ENCODE measurements at places on chromosomes 5 and 9.
A peak's percentile ranks its signal among the peaks of the same experiment; 100 is the strongest.

DNA sequence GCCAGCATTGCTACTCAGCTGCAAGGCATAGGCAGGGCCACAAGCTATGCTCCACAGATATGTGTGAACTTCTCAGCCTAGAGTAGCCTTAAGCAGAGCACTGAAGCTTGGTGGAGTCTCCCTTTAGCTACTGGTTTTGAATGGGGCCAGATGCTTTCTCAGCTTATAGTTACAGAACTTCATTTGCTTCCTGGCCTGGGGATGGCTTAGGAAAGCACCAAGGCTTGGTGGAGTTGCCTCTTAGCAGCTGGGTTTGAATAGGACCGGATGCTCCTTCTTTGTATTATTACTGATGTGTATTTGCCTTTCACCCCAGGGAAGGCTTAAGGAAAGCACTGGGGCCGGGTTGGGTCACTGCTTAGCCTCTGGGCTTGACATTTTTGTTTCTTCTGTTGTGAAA lies 497.8 kb upstream of the SEMA6A start:
- no peak for DNase-seq

GRCh38 chr9:123960366-123960765 lies 30.4 kb upstream of the DENND1A start:
- no peak for DNase-seq

GRCh38 chr5:154093142-154093532 lies 54.4 kb downstream of the MFAP3 start:
- DNase-seq, result no peak

DNA sequence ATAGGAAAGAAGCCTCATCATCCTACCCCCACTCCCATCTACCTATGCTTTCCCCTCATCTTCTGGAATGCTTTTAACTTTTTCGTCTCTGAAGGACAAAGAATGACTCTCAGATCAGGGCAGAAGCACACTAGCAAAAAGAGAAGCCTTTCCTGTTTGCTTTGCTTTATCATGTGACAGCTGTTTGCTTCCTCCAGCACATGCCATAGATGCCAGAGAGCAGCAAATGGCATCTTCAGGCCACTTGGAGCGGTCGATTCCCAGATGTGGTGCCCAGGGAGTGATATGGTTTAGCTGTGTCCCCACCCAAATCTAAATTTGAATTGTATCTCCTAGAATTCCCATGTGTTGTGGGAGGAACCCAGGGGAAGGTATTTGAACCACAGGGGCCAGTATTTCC lies 294.8 kb downstream of the GADD45G start:
- no peak for DNase-seq

DNA sequence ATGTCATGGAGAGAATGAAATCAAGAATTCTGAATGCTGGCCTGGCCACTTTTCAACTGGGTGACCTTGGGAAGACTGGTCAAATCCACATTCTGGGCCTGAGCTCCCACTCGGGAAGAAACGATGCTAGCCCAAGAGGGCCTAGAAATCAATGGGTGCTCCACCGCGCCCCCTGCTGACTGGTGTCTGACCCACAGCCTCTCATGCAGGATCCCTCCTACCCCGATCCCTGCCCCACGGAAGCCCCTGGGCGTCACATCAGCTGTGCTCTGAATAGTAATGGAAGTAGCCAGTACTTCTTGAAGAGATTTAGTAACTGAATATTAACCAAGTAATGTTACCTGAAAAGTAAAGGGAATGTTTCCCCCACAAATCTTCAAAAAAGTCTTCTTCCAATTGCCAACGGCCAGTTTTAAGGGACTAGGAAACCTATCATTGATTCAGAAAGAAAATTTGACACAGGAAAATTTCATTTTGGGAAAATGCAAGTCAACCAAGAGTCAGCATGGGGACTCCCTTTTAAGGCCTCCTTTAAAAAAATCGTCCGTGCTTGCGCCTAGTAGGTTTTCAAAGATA lies 43.9 kb downstream of the CRB2 start:
- no peak for DNase-seq

GRCh38 chr5:57450991-57451876 lies 31.4 kb downstream of the ACTBL2 start:
- no peak for DNase-seq

DNA sequence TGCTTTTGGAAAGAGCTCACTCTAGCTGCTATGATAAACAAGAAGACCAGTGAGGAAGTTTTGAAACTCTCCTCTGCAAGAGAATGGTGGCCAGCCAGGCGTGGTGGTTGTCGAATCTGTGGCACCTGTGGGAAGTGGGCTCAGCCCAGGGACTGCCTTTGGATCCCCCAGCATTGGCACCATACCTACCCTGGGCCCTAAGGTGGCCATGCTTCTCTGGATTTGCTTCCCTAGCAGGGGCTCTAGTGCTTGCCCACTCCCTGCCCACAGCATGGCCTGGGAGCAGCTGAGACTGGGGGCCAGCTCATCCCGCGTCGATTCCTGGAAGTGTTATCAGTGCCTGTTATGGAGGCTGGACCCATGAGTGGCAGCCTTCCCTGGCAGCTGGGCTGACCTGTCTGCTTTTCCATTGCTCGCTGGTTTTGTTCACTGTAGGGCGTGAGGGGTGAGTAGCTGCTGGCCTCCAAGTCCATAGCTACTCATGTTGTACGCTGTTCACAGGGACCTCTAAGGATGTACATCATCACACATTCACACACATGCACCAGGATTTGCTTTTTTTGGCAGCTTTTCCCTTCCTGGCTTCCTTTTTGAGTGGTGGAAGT lies 2.3 kb downstream of the SLC22A4 start:
- DNase-seq, result no peak

GRCh38 chr5:177350776-177351391 lies 584 bp downstream of the LMAN2 start:
- DNase-seq, result no peak

DNA sequence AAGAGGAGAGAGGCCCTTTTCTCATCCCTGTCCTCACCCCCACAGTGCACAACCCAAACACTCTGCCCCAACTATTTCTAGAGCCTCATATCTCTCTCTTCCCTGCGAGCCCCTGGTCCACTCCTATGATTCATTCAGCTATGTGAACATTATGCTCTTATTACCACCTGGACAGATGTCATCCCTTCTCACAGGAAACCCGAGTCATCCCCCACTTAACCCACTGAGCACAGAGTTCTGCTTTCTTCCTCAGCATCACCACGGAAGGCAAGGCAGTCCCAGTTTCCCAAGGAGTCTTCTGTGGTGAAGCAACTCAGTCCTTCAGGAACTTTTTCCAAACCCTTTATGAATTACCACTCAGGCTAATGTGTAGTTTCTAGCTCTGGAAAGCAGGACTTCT lies 1.3 kb downstream of the DNAI1 start:
- DNase-seq, result no peak

DNA sequence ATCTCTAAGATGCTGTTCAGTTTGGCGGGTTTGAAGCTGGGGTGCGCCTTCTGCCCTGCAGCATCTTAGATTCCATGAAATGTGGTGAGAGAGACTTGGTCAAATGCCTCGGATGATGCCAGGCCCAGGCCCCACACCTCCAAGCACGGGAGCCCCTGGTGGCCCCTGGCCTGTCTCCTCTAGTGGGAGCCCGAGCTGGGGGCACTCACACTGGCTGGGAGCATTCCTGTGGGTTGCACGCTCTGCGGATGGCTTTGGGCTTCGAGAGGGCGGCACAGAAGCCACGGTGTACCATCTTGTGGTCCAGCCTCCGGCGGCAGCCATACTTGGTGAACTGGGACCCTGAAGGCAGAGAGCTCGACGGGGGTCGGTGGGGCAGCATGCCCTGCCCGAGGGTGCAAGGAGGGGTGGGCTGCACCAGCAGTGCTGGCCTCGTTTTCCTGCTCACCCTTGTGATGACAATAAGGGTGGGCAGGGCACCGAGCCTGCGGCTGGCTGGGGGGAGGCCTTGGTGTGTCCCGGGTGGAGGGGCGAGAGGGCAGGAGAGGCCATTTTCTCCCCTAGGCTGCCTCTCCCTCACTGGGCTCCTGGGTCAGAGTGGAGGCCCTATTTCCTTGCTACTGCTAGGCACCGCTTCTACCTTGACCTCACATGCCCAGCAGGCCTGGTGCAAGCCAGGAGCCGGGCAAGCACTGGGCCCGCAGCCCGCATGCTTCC lies 65.8 kb downstream of the ZNF354C start:
- no peak for DNase-seq

- DNase-seq, result peak; percentile 40
These were observed 747 bp downstream of the LRSAM1 start for GRCh38 chr9:127451858-127452656.

DNA sequence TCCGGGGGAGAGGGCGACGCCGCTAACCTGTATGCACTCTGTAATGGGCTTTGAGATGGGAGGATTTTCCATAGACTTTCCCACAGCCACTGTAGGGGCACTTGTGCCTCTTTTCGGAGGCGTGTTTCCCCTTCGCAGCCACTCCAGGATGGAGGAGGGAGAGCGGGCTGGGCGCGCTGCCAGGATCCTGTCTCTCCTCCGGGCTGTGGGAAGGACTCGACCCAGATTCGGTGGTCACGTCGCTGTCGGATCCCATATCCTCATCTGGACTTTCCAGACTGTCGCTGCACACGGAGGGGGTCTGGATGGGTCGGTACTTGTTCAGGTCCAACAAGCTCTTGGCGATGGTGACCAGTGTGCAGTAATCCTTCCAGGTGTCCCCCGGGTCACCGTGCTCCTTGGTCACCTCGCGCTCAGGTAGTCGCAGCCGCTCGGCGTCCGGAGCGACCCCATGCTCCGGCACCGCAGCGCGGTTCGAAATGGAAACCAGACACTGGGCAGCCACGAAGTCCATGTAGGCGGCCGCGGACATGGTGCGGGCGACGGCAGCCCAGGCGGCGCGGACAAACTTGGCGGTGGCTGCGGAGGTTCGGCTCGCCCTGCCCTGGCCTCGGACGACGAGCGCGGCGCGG lies 1.5 kb downstream of the KLF9 start:
- peak; percentile 16 for DNase-seq

DNA sequence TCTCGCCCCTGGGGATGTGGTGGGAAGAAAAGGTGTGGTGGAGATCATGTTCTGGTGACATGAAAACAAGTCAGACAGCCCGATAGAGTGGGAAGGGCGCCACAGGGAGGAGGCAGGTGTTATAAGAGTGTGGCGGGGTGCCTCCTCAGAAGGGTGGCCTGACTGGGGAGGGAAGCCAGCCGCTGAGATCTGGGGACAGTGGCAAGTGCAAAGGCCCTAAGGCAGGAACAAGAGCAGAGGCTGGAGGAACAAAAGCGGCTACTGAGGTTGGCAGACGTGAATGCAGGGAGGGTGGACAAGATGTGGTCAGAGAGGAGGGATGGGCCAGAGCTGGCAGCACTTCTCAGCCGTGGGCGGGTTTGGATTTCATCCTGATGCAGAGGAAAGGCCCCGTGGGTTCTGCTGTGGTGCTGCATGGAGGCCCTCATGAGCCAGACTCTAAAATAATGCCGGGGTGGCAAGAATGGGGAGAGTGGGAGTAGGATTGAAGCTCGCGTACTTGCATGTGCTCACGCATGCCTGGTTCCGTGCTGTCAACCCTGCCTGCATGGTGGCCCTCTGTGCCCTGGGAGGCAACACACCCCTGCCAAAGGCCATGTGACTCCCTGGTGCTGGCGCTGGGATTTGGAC lies 89.2 kb downstream of the MVB12B start:
- DNase-seq, result no peak

DNA sequence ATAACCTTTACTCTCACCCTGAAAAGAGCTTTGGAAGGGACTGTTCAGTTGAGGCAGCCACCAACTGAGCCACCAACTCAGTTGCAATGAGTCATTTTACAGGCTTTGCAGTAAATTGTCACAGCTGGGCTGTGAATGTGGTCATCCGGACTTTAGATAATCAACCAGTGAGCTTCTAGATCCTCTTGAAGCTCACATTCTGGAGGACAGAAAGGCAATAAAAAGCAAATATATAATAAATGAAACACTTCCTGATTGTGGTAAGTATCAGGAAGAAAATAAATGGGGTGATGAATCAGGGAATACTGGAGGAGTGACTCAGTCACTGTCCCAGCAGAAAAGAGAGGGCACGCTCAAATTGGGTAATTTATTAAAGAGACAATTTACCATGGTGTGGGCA lies 13.2 kb upstream of the C5orf58 start:
- DNase-seq, result no peak

- DNase-seq, result no peak
These were observed 5.2 kb downstream of the FCHSD1 start for GRCh38 chr5:141646026-141646425.

DNA sequence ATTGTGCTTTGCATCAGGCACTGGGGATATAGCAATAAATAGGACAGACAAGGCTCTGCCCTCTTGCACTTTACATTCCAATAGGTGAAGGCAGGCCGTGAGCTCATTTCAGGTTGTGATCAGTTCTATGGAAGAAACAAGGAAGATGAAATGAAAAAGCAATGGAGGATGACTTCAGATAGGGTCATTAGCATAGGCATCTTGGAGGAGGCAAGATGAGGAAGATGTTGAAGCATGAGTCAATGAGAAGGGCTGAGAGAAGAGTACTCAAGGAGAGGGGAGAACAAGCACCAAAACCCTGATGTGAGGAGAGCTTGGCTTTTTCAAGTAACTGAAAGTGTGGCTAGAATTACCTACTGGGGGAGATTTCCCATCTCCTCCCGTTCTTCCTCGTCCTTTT lies 5.0 kb upstream of the SPARC start:
- DNase-seq, result no peak

DNA sequence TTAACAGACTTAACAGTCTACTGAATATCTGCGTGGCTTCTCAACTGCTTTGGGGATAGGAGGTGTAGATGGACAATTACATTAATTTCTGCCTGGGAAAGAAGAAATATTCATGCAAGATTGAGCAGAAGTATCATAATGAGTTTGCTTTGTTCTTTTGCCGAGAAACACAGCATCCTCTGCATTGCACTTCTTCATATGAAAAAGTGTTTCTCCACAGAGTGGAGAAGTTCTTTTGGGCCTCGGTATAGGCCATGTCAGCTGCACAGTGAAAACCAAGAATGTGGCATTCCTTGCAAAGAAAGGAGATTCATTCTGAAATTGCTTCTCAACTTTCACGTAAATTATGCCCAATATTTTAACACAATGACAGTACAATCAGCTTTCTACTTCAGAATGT lies 17.6 kb upstream of the SNX2 start:
- no peak for DNase-seq

DNA sequence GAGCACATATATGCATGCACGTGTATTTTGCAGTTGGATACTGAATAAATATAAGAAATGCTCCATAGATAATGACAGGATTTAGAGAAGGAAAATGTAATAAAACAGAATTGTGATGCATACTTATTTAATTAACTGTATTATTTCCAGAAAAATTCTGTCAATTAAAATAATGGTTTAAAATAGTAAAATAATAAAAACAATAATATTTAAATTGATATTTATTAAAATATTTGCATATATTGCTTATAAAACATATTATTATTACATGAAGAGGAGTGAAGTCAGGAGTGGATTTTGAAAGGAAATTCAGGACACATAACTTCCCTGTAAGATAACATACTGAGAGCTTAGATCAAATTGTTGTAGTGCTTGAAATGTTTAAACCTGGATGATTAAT lies 21.4 kb upstream of the EDIL3 start:
- DNase-seq, result no peak

Measured in stimulated activated CD4-positive, alpha-beta T cell treated with anti-CD3 and anti-CD28 coated beads, Interleukin-15, amount 100 ng/mL, for 48 hours (primary cell).